ENCODE measurements at places on chromosomes 1 and 21.
A peak's percentile ranks its signal among the peaks of the same experiment; 100 is the strongest.

GRCh38 chr1:240098534-240098933 lies 6.9 kb downstream of the FMN2 start:
- DNase-seq = no peak

GRCh38 chr1:34371829-34372532 lies 195.3 kb downstream of the C1orf94 start:
- DNase-seq = no peak

- no peak for DNase-seq
These were observed 667.8 kb upstream of the USP24 start for GRCh38 chr1:55882931-55883330.

DNA sequence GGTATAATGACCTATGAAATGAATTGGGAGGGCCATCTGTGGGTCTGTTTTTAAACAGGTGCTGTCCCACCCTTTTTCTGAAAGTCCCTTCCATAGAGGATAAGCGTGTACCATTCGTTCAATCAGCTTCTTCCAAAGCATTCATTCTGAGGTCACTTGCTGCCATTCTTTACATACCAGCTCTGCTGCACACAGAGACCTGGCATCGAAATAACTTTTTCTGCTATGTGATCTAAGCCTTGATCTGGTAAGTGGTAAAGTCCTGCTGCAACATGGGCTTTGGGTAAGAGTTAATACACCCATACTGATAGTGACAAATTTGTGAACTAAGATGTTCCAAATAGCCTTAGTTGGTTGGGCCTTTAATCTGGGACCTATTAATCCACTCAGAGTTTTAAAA lies 38.9 kb downstream of the DR1 start:
- no peak for DNase-seq

- DNase-seq = peak; percentile 13
These were observed 32.1 kb downstream of the RABGAP1L start for GRCh38 chr1:174191349-174191862.

DNA sequence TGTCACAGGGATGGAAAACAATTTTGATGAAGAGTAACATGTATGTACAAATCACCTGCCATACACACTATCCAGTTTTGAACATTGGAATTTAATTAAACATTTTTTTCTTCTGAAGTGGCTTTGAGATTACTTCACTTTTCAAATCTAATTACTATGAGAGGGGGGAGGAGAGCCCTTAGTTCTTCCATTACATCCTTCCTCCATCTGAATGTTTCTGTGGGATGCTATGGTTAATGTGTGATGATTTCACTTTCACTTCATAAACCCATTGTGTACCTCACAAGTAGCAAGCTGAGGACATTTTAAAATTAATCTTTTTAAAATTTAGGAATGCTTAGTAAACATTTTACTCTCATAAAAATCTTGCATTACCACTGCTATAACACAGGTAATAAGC lies 156.9 kb downstream of the RUNX1 start:
- no peak for DNase-seq

DNA sequence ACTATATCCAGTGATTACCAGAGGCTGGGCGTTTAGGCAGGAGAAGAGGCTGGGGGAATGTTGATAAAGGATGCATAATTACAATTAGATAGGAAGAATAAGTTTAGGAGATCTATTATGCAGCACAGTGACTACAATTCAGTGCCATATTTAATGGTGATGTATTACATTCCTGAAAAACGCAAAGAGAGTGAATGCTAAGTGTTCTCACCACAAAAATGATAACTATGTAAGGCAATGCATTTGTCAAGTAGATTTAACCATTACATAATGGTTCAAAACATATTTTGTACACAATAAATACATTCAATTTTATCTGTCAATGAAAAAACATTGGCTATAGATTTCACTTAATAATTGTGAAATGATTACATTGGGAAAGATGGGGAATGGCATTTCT lies 548.9 kb downstream of the NUF2 start:
- no peak for DNase-seq

GRCh38 chr1:212035835-212036605 lies 472 bp downstream of the DTL start:
- DNase-seq = no peak

- DNase-seq = no peak
These were observed 345 bp downstream of the FTCD start for GRCh38 chr21:46154955-46155513.

DNA sequence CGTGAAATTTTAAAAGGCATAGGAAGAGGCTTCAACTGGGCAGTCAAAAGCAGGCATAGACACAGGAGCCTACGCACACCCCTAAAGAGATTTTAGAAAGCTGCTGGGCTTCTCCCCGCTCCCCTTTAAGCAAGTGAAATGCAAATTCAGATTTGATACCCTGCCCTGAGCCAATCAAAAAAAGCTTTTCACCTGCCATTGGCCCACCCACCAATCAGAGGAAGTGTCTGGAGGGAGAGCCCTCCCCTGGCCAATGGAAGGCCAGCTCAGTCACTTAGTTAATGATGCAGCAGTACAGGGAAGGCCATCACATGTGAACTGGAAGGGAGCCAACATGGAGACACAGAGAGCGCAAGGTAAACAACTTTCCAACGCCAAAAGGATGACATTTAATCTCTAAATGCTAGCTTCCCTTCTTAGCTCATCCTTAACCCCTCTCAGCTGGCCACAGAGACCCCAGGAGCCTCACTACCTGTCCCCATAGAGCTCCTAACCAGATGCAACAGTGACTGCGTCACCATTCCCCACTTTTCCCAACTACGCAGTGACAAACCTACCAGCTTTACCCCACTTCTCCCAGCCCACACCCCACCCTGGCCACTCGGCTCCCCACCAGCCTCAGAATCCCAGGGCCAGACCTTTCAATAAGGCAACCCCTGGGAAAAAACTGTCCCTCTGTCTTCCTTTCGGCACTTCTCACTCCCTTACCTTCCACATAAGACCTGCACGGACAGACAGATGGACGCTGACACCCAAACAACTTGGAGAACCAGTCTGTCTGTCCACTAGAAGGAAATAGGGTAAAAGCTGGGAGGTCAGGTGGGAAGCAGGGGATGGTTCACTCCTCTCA lies 71.0 kb downstream of the CD46 start:
- DNase-seq = peak; percentile 98

DNA sequence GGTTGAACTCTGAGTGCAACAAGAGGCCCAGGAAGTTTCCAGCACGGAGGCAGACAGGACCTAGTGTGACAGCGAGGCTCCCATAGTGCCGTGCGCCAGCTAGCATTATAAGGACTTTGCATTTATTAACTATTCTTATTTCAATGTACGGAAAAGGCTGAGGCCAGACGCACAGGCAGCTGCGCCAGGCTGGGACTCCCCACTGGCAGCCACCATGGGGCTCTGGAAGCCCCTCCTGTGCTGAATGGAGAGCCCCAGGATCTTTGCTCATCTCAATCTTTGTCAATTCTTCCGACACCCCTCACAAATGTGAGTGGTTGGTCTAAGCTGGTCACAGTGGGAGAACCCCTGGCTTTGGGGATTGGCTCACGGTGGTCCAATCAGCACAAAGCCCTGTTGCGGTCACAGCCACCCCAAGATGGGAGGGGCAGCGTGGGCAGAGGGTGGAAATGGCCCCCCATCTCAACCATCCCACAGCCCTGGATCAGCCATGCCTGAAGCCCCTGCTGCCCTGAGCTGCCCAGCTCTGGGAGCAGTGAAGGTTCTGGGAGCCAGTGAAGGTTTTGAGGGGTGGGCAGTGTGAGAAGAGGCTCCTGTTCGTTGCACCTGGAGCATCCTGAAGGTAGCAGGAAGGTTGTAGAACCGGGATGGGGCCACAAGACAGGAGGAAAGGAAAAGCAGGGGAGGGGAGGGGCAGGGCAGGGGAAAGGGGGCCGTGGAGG lies 59.5 kb upstream of the ADARB1 start:
- DNase-seq = no peak

DNA sequence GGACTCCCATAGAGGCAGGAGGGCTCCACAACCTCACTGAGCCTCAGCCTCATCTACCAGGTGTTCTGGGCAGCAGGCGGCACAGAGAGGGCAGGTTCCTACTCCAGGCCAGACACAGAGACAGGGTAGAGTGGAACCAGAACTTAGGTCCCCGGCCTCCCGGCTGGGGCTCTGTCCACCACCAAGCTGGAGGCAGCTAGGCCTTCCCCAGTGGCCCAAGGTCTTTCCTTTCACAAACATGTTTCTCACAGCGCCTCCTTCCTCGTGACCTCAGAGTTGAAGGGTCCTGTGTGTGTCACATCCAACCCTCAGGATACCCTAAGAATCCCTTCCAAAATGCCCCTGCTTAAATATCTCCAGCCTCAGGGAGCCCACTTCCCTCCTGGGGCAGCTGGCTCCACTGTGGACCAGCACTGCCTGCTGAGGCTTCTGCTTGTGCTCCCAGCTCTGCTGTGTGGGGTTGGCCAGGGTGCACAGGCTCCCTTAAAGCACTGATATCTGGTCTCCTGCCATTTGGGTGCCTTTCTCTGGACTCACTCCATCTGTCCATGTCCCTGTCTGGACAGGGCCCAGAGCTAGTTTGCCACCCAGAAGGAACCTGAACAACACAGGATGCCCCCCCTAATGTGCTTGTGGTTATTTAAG lies 33.2 kb upstream of the MAGOH start:
- no peak for DNase-seq

- DNase-seq = no peak
These were observed 10.6 kb upstream of the KIFAP3 start for GRCh38 chr1:170085091-170085490.

DNA sequence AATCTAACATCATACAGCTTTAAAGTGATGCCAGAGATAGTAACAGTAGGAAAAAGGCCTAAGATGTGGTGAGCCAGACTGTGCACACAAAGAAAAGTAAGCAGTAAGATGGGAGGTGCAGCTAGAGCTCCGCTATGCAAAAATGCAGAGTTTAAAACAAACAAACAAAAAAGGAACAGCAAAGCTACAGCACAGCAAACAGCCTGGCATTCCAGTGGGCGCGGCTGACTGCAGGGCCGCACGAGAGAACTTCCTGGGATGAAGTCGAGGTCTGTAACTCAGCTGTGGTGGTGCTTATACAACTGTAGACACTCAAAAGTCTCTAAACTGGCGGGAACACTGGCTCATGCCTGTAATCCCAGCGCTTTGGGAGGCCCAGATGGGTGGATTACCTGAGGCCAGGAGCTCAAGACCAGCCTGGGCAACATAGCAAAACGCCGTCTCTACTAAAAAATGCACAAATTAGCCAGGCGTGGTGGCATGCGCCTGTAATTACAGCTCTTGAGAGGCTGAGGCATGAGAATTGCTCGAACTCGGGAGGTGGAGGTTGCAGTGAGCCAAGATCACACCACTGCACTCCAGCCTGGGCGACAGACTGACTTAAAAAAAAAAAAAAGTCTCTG lies 30.1 kb downstream of the PRDM15 start:
- no peak for DNase-seq

GRCh38 chr1:235286667-235287066 lies 41.3 kb downstream of the ARID4B start:
- no peak for DNase-seq

GRCh38 chr1:167548059-167548932 lies 5.3 kb downstream of the CREG1 start:
- no peak for DNase-seq

DNA sequence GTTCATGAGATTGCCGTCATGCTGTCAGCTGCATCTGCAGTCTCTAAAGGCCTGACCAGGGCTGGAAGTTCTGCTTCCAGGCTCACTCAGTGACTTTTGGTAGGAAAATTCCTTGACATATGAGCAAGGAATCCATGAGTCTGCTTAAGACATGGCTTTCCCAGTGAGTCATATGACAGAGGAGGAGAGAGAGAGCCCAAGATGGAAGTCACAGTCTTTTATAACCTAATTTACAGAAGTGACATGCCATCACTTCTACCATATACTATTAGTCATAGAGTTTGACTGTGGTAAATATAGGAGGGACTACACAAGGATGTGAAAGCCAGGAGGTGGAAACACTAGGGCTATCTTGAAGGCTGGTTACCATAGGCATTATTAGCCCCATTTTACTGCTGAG lies 115.2 kb downstream of the ROR1 start:
- no peak for DNase-seq

DNA sequence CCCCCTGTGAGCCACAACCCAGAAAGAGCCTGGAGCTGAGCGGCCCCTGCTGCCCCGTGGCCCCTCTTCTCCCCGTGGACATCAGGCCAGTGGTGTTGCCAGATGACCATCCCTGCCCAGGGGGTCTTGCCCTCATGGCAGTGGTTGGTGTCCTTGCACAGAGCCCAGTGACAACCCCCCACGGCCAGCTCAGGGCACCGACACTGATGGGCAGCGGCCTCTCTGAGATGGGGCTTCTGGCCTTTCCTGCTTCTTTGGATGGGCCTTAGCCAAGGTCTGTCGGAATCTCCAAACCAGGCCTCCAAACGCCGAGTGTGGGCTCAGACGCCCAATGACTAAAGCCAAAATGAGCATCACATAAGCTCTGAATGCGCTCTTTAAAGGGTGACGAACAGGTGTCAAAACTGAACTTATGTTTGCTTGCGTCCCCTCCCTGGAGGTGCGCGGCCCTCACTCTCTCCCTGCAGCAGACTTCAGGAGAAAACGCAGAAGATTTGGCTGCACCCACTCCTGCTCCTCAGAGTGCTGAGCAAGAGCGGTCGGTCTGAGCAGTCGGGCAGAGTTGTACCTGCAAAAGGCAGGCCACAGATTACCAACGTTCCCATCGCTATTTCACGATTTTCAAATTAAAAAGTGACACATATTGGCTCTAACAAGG lies 41.9 kb downstream of the UBE2G2 start:
- no peak for DNase-seq

- DNase-seq = no peak
These were observed 49.0 kb downstream of the BRINP2 start for GRCh38 chr1:177219554-177220458.

GRCh38 chr1:243287652-243288051 lies 31.8 kb downstream of the SDCCAG8 start:
- DNase-seq = no peak

DNA sequence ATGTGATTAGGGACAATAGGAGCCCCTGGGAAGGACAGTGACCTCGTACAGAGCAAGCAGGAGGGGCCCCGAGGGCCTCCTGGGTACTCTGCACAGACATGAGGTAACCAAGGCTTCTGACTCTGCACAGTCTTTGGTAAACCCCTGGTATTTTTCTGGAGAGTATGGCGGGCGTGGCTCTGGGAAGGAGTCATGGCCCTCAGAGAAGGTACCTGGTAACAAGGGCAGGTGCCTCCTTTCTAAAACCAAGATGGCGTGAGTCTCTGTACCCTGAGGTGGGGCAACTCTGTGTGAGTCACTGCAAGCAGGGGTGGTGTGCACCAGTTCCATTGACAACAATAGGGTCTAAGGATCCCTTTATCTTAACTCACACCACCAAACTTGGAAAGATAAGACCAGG lies 39.9 kb upstream of the SLC19A1 start:
- DNase-seq = no peak

GRCh38 chr21:26210614-26211013 lies 40.0 kb upstream of the APP start:
- DNase-seq = no peak

DNA sequence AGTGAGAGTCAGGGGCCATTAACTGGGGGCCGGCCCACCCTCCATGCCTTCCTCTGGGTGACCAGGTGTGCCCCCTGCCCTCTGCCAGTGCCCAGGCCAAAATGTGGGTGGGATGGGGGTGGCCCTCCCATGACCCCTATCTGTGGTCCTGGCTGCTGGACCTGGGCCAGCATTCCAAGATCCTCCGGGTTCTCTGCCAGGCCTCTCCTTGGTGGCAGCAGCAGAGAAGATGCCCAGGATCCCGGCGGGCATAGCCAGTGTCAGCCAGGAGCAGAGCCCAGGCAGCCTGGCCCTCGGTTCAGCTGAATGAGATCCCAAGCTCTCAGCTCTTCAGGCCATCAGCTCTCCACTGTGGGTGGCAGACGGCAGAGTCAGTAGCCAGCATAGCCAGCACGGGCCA lies 31.3 kb upstream of the ACTRT2 start:
- DNase-seq = no peak

Data from LNCaP clone FGC (cell line).